ENCODE measurements at places on chromosomes 4 and X. TPM values are rescaled to one million over a fixed set of nuclear protein-coding genes. Genes with fewer than 3 reads are reported as not detected.

The CSAG2 gene
- not detected for polyA plus RNA-seq

The OFD1 gene
- polyA plus RNA-seq, result 47.9 TPM

The FGD1 gene
- polyA plus RNA-seq, result 0.55 TPM

The NALF2 gene
- polyA plus RNA-seq, result not detected

The RHOXF2B gene
- polyA plus RNA-seq, result not detected

The POU3F4 gene
- not detected for polyA plus RNA-seq

The GNRHR gene
- polyA plus RNA-seq, result not detected

The IL13RA2 gene
- not detected for polyA plus RNA-seq

The PIM2 gene
- polyA plus RNA-seq, result 216 TPM

The SLC9B2 gene
- 21.4 TPM for polyA plus RNA-seq

The CT45A5 gene
- not detected for polyA plus RNA-seq

The RTL5 gene
- not detected for polyA plus RNA-seq

The TNMD gene
- polyA plus RNA-seq, result not detected

The CXCL8 gene
- polyA plus RNA-seq, result 0.74 TPM

The SPACA5 gene
- polyA plus RNA-seq, result not detected

The ZCCHC12 gene
- polyA plus RNA-seq, result not detected

The SMR3B gene
- polyA plus RNA-seq, result not detected

The CYLC1 gene
- polyA plus RNA-seq, result not detected

The SPP1 gene
- polyA plus RNA-seq, result not detected

The SNCA gene
- 0.95 TPM for polyA plus RNA-seq

The FGFBP1 gene
- not detected for polyA plus RNA-seq

The YIPF7 gene
- not detected for polyA plus RNA-seq

The L1CAM gene
- 1.8 TPM for polyA plus RNA-seq

The RBM41 gene
- 22.6 TPM for polyA plus RNA-seq

The GSPT2 gene
- 9.6 TPM for polyA plus RNA-seq

The CT45A8 gene
- not detected for polyA plus RNA-seq

The ELF4 gene
- polyA plus RNA-seq, result 15.6 TPM

The CFAP299 gene
- polyA plus RNA-seq, result not detected

The F8 gene
- 2.7 TPM for polyA plus RNA-seq

The SRPK3 gene
- not detected for polyA plus RNA-seq
